ENCODE measurements at places on chromosomes 2 and 18.
A peak's percentile ranks its signal among the peaks of the same experiment; 100 is the strongest.

GRCh38 chr2:170925923-170926322 lies 3.1 kb upstream of the GORASP2 start:
- peak; percentile 52 for DNase-seq

DNA sequence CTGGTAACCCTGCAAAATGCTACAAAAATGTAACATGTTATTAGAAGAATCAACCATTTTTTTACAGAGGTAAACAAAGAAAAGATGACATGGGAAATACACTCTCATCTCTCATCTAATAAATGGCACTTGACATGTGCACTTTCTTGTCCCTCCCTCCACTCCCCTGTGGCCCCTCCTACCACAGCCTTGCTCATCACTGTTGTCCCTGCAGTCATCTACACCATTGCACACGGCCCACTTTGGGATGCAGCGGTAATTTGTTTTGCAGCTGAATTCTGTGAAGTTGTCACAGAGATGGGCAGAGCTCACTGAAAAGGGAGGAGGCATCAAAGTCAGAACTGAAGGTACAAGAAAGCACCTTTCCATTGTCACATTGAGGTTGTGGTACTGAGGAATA lies 103.6 kb downstream of the DHRS9 start:
- no peak for DNase-seq

DNA sequence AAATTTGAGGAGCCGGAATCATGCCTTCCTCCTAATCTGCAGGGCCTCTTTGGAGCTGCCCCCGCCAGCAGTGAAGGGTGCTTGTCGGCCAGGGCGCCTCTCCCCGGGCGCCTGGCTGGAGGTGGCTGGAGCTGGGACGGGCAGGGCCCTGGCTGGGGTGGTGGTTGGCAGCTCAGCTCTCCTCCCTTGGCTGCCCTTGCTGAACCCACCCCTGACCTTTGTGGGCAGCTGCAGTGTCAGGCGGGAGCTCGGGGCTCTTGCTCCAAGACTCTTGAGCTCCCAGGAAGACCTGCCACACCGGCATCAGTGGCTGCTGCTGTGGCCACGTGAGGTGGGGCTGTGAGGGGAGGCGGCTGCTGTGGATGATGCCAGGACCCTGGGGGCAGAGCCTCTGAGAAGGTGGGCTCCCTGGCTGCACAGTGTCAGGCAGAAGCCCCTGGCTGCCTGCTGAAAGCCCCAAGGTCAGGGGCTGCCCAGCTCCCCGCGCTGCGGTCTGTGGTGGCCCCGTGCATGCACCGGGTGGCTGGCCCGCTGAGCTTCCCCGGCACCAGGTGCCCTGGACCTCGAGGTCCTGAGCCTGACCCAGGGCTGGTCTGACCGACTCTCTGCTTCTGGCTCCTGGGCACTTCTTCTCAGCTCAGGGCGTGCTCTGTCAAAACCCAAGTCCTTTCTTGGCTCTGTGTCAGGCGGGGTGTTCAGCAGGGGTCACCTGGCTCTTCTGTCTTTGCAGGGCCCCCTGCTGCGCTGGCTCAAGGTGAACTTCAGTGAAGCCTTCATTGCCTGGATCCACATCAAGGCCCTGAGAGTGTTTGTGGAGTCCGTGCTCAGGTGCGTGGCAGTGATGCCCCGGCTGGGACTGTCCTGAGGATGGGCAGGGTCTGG lies 34.5 kb downstream of the PDIA6 start:
- DNase-seq: no peak

- no peak for DNase-seq
Observed at GRCh38 chr2:163834221-163834620, 98.4 kb upstream of the FIGN start.

GRCh38 chr2:6896930-6897759 lies 19.6 kb downstream of the RSAD2 start:
- DNase-seq: no peak

- no peak for DNase-seq
Observed at GRCh38 chr2:220962556-220962955, 609.5 kb downstream of the EPHA4 start.

DNA sequence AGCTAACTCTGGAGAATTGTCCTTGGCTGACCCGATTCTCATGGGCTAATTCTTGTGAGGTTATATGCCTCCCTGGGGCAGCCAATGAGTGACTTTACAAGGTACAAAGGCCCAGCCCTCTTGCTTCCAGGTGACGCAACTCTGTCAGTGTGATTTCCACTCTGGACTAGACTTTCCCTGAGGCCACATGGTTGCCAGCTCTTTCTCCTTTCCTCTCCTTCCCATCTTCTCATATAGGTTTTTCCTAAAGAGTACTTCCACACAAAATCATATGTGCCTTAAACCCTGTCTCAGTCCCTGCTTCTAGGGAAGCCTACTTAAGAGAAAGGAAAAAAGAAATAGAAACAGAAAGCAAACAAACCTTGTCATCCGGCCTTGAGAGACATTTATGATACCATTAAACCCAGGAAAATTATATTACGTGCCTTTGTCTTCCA lies 226.2 kb upstream of the ZSWIM2 start:
- DNase-seq: no peak

- no peak for DNase-seq
Observed at GRCh38 chr2:228699400-228699799, 517.9 kb upstream of the SPHKAP start.

- DNase-seq: no peak
Observed at GRCh38 chr18:9722691-9723090, 14.6 kb downstream of the RAB31 start.

Data from HL-60 (cell line).